ENCODE measurements at places on chromosomes 16 and 17.
A peak's percentile ranks its signal among the peaks of the same experiment; 100 is the strongest.

DNA sequence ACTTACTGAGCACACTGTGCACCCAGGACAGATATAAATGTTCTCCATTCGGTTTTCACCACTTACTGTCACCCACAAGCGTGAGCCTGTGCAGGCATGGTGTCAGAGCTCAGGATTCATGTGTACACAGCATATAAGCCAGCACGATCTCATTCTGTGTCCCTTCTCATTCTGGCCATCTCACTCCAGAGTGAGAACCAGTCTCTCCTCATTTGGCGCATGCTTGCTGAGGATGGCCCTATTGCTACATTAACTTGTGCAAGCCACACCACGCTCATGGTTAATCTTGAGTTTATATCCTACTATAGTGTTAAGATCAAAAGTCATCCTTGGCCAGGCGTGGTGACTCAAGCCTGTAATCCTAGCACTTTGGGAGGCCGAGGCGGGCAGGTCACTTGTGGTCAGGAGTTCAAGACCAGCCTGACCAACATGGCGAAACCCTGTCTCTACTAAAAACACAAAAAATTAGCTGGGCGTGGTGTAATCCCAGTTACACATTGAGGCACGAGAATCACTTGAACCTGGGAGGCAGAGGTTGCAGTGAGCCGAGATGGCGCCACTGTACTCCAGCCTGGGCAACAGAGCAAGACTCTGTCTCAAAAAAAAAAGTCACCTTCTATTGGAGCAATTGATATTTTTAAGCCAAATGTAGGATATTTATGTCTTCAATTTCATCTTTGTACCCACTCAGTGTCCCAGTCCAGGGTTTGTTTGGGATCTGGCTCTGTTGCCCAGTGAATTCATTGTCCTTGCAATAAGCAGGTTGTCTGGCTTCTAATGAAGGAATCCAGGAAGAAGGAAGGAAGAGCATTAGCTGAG lies 20.9 kb downstream of the SOCS1 start:
- no peak for DNase-seq

DNA sequence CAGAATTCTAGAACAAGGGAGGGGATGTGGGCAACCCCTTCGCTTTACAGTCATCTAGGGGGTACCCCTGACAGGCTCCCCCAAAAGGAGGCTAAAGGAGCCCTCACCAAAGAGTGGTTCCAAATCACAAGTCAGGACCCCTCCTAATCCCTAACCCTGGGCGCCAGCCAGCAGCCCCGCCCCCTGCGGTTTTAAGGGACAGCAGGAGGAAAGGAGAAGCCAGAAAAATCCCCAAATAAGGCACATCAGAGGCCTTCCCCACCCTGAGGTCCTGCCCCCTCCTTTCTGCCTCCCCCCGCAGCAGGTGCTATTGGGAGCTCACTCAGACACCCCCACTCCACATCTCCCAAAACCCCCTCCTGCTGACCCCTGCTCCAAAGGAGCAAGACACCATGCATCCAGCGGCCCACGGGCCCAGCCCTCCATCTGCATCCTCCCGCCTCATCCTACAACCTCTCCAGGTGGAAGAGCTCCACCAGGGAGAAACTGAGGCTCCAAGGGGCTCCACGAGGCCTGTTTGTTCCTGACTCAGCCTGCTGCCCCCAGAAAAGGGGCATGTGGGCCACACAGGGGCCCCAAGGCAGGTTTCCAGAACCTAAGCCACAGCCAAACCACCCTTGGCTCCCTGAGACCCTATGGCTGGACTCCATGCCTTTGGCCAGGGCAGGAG lies 93.5 kb downstream of the GOSR1 start:
- no peak for DNase-seq

DNA sequence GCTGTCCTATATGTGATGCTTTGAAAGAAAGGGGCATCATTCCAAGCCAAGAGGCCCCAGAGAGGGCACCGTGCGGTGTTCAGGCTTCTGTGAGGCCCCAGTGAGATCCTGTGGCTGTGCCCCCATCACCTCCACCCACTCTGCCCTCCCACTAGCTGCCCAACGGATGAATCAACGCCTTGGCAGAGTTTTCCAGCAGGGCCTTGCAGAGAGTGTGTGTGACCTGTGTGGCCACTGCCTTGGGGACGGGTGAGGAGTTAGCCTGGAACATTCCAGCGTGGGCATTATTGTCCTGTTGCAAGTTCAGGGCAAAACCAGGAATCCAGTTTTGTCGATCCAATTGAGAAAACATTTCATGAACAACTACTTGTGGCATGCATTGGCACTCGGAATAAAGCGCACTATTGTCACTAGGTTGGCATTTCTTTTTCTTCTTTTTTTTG lies 53.7 kb downstream of the SF3B3 start:
- DNase-seq: no peak

DNA sequence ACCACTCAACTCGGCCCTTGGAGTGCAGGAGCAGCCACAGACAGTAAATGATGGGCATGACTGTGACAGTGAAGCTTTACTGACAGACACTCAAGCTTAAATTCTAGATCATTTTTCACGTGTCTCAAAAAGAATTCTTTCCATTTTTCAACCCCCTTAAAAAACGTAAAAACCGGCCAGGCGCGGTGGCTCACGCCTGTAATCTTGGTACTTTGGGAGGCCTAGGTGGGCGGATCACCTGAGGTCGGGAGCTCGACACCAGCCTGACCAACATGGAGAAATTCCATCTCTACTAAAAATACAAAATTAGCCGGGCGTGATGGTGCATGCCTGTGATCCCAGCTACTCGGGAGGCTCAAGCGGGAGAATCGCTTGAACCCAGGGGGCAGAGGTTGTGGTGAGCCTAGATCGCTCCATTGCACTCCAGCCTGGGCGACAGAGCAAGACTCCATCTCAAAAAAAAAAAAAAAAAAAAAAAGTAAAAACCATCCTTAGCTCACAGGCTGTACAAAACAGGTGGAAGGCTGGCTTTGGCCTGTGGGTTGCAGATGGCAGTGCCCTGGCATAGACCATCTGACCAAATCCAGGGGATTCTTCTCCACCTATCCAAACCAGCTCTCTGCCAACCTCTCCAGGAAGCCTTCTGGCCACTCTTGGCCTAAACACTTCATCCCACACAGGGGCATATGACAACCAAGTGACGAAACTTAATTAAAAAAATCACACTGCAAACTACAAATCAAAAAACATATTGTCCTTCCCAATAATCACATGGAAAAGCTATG lies 18.3 kb downstream of the TBC1D16 start:
- no peak for DNase-seq

DNA sequence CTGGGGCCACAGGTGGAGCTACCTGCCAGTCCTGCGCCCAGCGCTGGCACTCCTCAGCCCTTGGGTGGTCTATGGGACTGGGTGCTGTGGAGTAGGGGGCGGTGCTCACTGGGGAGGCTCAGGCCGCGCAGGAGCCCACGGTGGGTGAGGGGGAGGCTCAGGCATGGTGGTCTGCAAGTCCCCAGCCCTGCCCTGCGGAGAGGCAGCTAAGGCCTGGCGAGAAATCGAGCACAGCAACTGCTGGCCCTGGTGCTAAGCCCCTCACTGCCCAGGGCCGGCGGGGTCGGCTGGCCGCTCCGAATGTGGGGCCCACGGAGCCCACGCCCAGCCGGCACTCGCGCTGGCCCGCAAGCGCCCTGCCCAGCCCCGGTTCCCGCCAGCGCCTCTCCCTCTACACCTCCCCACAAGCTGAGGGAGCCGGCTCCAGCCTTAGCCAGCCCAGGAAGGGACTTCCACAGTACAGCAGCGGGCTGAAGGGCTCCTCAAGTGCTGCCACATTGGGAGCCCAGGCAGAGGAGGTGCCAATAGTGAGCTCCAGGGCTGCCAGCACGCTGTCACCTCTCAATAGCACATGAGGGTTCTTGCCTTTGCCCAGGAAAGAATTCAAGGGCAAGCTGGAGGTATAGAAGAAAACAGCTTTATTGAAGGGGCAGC lies 11.0 kb upstream of the EEF2KMT start:
- DNase-seq: no peak

GRCh38 chr17:7881276-7882054 lies 7.1 kb upstream of the CHD3 start:
- peak; percentile 32 for DNase-seq

DNA sequence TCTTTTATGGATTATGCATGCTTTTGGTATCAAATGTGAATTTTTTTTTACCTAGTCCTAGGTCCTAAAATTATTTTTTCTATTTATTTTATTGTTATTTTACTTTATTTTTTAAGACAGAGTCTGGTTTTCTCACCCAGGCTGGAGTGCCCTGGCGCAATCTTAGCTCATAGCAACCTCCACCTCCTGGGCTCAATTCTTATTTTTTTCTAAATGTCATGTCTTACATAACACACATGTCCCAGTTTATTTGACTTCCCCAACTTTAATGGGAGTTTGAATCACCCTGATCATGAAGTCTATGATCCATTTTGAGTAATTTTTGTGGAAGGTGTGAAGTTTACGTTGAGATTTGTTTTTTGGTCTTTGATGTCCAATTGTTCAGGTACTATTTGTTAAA lies 3.3 kb upstream of the CCL18 start:
- DNase-seq: no peak

GRCh38 chr16:13143551-13143950 lies 242.2 kb downstream of the SHISA9 start:
- no peak for DNase-seq

DNA sequence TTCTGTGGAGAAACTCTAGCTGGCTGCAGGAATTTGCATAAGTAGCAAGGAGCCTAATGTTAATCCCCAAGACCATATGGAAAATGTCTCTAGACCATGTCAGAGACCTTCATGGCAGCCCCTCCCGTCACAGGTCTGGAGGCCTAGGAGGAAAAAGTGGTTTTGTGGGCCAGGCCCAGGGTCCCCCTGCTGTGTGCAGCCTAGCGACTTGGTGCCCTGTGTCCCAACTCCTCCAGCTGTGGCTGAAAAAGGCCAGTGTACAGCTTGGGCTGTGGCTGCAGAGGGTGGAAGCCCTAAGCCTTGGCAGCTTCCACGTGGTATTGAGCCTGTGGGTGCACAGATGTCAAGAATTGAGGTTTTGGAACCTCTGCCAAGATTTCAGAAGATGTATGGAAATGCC lies 306.9 kb upstream of the CA10 start:
- DNase-seq: no peak

- DNase-seq: no peak
These were observed 551.8 kb upstream of the KIF2B start for GRCh38 chr17:53270936-53271335.

DNA sequence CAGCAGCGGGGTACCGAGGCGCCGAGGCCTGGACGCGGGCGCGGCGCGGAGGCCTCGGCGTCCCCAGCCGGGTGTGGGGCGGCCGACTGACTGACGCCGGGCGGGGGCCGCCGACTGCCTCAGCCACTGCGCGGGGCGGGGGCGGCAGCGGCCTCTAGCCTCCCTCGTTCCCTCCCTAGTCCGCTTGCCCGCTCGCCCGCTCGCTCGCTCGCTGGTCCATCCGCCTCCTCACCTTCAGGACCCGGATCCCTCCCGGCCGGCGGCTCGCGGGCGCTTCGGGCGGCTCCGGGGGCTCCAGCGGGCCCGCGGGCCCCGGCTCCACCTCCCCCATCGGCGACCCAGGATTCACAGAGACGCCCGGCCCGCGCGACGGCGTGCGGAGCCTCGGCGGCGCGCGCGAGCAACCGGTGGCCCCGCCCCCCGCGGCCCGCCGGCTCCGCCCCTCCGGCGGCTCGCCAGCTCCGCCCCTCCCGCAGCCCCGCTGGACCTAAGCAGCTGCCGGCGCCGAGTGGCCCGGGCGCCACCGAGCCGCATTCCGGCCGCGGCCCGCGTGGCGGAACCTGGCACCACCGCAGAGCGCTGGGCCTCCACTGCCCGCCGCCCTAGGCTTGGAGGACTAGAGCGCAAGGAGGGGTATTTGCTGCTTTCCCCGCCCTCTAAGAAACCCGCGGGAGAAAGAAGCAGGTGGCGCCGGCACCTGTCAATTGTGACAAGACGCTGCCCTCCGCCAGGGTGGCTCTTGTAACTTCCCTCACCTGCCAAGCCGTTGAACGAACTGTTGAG lies 773 bp downstream of the PHLPP2 start:
- peak; percentile 78 for DNase-seq

- DNase-seq: no peak
These were observed at the start of gene CD300LF for GRCh38 chr17:74712756-74713155. CD300LF (minus strand) TSS chr17:74712923; CDS start chr17:74712866, 57 bp downstream.

GRCh38 chr16:85607796-85608514 lies 5.2 kb upstream of the GSE1 start:
- no peak for DNase-seq

GRCh38 chr17:53525590-53525989 lies 297.1 kb upstream of the KIF2B start:
- no peak for DNase-seq

DNA sequence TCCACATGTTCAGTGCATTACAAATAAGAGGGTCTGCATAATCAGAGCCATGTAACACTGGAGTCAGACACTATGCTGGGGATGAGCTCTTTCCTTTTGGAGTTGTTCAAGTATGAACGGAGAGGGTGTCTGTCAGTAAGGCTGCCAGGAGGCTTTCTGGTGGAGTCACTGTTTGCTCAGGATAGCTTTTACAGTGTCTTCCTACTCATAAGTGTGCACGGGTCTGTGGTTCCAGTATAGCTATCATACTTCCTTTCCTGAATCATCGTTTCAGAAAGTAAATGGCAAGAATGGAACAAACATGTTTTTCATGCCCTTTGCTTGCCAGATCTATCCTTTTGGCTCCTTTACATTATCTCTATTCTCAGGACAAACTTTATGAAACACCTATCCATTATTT lies 152.7 kb upstream of the CDH11 start:
- no peak for DNase-seq

- DNase-seq: peak; percentile 86
These were observed 3.3 kb upstream of the HOXB8 start for GRCh38 chr17:48618256-48618896.

- DNase-seq: no peak
These were observed 7.4 kb downstream of the KCNH6 start for GRCh38 chr17:63530557-63531021.

DNA sequence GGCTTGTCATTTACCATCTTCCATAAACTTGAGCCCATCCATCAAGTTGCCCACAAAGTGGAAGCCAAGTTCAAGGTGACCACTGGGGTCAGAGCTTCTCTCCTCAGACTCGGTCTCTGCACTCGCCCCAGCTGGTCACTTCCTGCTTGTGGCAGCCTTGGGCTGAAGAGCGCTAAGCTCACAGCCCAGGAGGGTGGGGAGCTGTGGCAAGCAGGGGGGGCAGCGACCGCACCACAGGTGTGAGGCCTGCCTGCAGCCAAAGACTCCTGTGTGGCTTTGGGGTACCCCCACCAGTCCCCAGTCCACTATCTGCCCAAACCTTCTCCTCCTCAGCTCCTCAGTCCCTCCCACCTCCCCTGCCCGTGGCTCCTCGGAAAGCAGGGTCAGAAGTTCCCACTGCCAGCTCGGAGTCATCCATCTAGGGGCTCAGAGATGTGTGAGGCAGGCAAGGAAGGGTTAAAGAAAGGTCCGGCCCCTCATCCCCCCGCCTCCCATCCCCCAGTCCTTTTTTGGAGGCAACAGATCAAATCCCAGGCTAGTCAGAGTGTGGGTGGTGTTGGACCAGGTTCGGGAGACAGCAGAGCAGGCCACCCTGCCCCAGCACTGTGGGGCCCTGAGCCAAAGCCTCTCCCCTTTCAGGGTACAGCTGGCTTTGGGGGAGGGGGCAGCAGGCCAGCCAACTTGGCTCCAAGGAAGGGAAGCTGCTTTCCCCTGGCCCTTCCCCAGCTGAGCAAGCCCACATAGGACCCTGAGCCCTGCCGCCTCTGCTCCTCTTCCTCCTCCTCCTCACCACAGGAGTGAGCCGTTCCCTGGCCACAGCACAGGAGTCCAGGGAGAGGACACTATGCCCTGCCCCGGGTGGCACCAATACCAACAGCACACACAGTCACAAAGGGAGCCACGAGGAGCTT lies 3.2 kb downstream of the CSF3 start:
- no peak for DNase-seq

GRCh38 chr17:44279666-44280391 lies 11.9 kb upstream of the SLC4A1 start:
- no peak for DNase-seq

GRCh38 chr16:28106467-28107215 lies 43.1 kb upstream of the GSG1L start:
- no peak for DNase-seq

- DNase-seq: no peak
These were observed 14.9 kb downstream of the MYO18A start for GRCh38 chr17:29165261-29165660.
